ENCODE measurements at places on chromosomes 1 and 21. TPM values are rescaled to one million over a fixed set of nuclear protein-coding genes. Genes with fewer than 3 reads are reported as not detected.
A peak's percentile ranks its signal among the peaks of the same experiment; 100 is the strongest.

ANKRD13C gene
- polyA plus RNA-seq = 8.4 TPM

SERTAD4 gene
- 0.88 TPM for polyA plus RNA-seq

GFI1 gene
- 2.5 TPM for polyA plus RNA-seq

GRCh38 chr1:58573705-58574591, 3.1 kb downstream of the TACSTD2 start:
- no peak for DNase-seq

- DNase-seq = no peak
These were observed 2.3 kb downstream of the KRTCAP2 start for GRCh38 chr1:155170806-155171205.

GRCh38 chr1:226111883-226112261, 49.4 kb downstream of the H3-3A start:
- no peak for DNase-seq

DNA sequence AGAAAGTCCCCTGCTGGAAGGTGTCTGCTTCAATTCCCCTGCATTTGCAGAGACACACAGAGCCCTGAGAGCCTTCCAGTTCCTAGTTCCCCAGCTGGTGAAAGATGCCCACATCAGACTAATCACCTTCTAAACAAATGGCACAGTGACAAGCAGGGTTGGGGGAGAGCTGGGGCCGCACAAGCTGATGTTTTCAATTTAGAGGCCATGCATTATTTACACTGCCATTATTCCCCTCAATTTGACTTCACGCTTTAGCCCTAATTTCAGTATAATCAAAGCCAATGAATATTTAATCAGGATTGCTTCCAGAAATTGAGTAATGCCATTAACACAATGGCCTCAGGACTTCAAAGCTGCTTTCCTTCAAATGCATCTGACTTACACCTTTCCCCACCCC, 81.5 kb downstream of the BEND5 start:
- no peak for DNase-seq

DNA sequence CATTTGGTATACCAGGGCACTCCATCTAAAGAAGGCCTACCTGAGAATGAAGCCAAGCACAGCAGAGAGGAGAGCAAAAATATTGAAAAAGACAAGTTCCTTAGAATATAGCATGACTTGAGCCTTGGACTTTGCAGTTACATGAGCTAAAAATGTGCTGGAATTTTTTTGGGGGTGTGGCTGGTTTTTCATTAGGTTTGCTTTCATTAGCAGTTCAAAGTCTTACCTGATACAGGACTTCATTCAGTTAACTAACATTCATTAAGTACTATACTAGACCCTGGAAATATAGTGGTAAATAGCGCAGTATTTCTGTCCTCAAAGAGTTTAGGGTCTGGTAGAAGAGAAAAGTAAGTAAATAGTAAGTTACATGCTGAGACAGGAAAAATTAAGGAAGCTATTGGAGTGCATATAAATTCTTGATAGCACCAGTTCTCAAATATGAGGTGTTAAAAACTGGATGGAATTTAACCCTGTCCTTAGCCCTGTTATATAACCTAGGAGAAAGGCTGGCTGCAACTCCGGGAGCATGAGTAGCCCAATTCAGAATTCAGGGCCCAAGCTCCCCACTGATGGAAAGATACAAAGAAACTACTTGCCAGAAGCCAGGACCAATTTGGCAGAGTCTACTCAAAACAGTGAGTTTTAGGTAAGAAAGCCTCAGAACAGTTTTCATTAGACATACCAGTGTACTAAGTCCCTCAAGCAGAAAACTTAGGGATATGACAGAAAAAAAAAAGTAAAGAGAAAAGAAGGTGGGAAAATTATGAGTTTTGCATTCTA, 3.1 kb upstream of the DOCK7 start:
- peak; percentile 80 for DNase-seq

GRCh38 chr1:101153692-101154091, 83.1 kb upstream of the S1PR1 start:
- DNase-seq = no peak

DNA sequence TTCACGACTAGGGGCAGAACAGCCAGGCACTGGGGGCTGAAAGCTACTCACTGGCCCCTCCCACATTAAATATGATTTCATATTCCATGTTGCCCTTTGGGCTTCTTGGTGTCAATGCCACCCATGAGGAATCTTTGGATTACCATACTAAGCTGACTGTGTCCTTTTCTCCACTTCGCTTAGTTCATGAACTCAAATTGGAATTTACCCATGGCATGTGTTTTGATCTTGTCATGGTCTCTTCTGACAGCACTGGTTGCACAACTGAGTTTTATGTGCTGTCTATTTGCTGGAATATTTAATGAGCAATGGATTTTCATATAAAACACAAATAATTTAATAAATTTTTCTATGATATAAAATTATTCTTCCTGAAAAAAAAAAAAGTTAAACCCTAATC, 59.2 kb downstream of the SERBP1 start:
- no peak for DNase-seq

GRCh38 chr1:169041366-169041765, 65.1 kb upstream of the ATP1B1 start:
- no peak for DNase-seq

- DNase-seq = no peak
These were observed 1708.5 kb downstream of the BRINP3 start for GRCh38 chr1:188769181-188769580.

- DNase-seq = no peak
These were observed 18.1 kb downstream of the RSBN1 start for GRCh38 chr1:113793878-113794834.

DNA sequence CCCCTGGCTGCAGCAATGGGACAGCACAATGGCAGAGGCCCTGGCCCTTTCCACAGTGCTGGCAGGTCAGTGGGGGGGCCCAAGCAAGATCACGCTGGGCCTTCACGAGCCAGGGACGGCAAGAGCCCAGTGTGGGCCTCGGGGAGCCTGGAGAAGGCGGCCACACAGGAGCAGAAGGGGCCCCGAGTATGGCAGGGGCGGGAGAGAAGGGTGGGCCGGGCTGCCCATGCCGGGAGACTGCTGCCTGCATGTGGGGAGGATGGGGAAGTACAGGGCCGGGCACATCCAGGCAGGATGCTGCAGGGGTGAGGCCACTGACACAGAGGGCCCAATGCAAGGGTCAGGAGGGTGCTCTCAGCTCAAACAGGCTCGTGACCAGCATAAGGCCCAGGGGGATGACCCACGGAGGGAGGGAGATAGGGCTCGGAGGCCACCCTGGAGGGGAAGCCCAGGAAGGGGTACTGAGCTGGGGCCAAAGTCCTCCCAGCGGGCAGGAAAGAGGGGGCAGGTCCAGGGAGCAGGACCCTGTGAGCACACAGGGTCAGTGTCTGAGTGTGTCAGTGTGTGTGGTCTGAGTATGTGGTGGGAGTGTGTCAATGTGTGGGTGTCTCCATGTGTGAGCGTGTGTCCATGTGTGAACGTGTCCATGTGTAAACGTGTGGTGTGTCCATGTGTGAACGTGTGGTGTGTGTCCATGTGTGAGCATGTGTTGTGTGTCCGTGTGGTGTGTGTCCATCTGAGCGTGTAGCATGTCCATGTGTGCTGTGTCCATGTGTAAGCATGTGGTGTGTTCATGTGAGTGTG, 13.1 kb downstream of the SLC19A1 start:
- DNase-seq = no peak
